ENCODE measurements at places on chromosomes 1 and 21.

DNA sequence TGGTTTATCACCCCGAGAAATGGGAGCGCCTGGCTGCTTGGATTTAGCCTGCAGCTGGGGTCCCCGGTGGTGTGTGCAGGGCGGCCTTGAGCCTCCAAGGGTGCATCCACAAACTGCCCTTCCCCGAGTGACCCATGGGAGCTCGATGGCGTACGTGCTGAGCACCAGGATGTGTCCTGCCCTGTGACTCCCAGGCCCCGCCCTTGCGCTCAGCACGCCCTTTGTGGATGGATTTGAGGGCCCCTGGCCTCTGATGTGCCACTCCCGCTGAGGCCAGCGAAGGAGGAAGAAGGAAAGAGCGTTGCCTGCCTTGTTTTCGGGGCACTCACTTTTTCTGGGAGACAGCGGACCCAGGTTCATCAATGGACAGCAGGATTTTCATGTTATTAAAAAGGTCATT is 1.7 kb upstream of the TFF3 start:
- DNase-seq, result no peak

- peak; percentile 74 for DNase-seq
Observed at GRCh38 chr1:225911191-225912130, 12.6 kb downstream of the PYCR2 start.

GRCh38 chr1:233972563-233972950 is 68.1 kb downstream of the SLC35F3 start:
- DNase-seq, result no peak

DNA sequence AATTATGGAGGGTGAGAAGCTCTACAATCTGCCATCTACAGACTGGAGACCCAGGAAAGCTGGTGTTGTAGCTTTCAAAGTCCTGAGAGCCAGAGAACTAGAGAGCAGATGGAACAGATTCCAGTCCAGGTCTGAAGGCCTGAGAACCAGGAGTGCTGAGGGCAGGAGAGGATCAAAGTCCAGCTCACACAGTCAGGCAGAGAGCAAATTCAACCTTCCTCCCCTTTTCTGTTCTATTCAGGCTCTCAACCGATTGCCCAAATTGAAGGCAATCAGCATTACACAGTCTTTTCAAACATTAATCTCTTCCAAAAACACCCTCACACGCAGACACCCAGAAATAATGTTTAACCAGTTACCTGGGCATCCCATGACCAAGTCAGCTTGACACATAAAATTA is 2.5 kb upstream of the TMPRSS2 start:
- no peak for DNase-seq

- no peak for DNase-seq
Observed at GRCh38 chr1:79741720-79742421, 735.3 kb upstream of the ADGRL4 start.

Measured in activated CD8-positive, alpha-beta memory T cell treated with anti-CD3 and anti-CD28 coated beads for 48 hours (primary cell).